ENCODE measurements at places on chromosomes 1 and 21.
A peak's percentile ranks its signal among the peaks of the same experiment; 100 is the strongest.

GRCh38 chr21:45419162-45419561 is 14.2 kb downstream of the COL18A1 start:
- DNase-seq: no peak

DNA sequence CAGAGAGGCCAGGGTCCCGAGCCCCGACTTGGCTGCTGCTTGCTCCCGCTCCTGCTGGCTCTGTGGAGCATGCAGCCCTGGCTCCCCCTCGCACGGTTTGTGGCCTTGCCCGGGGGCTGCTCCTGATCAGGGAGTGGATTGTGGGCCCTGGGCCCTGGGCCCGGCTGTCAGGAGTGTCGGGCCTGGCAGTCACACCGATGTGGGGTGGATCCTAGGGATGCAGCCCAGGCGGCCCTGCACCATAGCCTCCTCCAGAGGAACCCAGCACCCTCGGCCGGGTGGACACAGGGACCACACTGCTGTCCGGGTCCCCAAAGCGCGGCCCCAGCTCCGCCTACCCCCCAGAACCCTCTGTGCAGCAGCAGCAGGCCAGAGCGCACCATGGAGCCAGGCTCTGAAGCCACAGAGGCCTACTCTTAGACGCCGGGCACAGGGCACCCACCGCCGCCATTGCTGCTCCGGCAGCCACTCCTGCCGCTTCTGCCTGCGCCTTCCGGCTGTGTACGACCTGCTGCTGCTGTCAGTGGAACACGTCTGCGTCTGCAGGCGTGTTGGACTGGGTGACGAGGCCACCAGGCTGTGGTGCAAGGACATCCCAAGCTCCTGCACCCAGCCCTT is 9.4 kb downstream of the SLX9 start:
- DNase-seq: no peak

GRCh38 chr21:32316361-32317215 is 17.9 kb downstream of the MRAP start:
- no peak for DNase-seq

GRCh38 chr1:85569122-85569521 is 11.4 kb upstream of the CCN1 start:
- no peak for DNase-seq

DNA sequence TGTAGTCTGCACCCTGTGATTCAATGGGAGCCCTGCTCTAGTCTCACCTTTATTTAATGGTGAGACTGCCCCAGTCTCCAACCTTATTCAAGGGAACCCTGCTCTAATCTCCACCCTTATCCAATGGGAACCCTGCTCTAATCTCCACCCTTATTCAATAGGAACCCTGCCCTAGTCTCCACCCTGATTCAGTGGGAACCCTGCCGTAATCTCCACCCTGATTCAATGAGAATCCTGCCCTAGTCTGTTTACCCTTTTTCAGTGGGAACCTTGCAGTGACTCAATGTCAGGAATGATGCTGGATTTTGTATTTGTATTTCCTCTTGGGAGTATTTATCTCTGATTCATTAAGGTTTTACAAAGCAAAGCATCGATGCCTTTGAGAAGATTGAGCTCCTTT is 39.5 kb downstream of the TRPM2 start:
- peak; percentile 71 for DNase-seq
